Left renal pelvis (tissue), 4 donors: ENCODE measurements at places on chromosomes 3 and 15.

DNA sequence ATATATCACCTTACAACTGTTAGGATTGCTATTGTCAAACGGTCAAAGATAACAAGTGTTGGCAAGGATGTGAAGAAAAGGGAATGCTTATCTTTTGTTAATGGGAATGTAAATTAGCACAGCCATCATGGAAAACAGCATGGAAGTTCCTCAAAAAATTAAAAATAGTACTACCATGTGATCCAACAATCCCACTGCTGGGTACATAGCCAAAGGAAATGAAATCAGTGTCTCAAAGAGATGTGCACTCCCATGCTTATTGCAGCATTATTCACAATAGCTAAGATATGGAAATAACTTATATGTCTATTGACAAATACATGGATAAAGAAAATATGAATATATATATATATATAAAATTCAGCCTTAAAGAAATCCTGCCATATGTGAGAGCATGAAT is 274.6 kb downstream of the EDEM1 start:
- DNase-seq, result no peak

- no peak for DNase-seq
Measured at GRCh38 chr3:62727536-62727935, 147.7 kb downstream of the CADPS start.

DNA sequence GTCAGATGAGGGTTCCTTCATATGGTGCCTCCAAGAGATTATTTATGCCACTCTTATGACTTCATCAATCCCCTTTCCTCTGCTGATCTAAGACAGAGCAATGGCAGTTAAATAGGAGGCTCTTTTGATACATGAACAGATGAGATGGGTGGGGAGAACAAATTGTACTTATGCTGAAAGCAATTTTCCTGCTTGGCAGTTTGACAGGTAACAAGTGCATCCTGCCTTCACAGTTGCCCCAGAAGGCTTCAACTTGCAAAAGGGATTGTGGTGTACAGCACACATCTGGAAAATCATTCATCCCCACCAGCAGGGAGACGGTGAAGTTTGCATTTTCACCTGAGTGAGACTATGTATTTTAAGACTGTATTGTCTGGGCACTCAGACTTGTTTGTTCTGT is 27.3 kb downstream of the ENTPD3 start:
- no peak for DNase-seq

GRCh38 chr15:63218100-63218808 is 28.8 kb downstream of the RAB8B start:
- no peak for DNase-seq

- no peak for DNase-seq
Measured at GRCh38 chr3:178584722-178585380, 48.6 kb downstream of the KCNMB2 start.

- no peak for DNase-seq
Measured at GRCh38 chr15:93036951-93037819, 51.8 kb downstream of the RGMA start.

DNA sequence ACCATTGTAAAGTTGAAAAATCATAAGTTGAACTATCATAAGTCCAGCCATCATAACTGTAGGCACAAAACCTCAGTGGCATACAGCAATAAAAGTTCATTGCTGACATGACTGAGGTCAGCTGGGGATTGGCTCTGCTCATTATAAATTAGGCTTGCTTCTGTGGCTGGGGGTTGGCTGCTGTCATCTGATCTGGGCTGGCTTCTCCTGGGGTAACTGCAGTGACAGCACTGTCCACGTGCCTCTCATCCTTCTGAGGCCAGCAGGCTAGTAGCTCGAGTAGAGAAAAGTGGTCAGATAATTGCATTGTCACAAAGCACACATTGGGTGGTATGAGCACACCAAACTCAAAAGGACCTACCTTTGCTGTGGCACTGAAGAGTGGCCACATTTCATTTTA is 31.3 kb downstream of the CMTM7 start:
- DNase-seq, result no peak

DNA sequence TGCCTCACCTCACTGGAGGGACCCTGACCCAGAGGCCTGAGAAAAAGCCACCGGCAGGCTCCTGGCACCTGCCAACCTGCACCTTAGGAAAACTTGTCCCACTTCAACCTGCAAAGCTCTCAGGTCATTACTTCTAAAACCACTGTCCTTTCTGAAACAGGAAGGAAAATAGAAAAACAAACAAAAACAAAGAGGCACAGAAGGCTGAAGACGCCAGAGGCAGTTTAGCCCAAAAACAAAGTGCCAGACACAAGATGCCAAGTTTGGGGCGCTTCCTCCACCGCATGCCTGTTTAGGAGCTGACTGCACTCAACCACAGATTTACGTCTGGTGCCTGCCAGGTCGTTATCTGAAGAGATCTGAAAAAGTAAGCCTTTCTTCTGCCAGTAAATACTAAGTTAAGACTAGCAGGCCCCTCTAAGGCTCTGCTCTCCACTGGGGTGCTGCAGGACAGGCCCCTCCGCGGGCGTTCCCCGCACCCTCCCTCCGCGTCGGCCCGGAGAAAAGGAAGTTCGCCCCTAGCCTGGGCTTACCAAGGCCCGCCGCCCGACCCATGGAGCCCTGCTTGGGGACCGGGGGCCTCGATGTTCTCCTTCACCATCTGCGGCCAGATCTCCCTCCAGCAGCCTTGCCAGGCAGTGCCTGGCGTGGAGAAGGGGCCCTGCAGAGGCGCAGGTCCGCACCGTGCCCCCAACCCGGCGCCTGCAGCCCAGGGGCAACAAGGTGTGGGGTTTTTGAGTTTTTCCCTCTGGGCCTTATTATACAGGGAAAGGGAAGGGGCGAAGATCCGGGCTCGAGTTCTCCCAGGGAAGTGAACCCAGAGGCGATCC is 1.3 kb downstream of the GOLGA8A start:
- DNase-seq, result no peak

DNA sequence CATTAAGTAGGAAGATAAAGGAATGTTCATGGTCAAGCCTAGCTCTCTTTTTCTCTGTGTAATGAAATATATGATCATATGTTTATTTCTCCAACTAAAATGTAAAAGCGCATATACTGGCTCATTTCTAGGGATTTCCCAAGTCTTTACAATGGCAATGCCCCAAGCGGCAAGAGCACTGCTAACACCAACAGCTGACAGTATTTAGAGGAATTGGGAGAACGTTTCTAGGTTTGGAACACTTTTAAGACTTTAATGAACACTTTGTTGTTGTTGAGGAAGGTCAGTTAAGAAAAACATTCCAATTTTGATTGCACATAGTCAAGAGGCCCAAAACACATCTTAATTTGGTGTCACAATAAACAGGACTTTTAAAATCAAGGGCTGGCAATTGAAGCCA is 132.7 kb downstream of the ATP8B4 start:
- DNase-seq, result no peak

DNA sequence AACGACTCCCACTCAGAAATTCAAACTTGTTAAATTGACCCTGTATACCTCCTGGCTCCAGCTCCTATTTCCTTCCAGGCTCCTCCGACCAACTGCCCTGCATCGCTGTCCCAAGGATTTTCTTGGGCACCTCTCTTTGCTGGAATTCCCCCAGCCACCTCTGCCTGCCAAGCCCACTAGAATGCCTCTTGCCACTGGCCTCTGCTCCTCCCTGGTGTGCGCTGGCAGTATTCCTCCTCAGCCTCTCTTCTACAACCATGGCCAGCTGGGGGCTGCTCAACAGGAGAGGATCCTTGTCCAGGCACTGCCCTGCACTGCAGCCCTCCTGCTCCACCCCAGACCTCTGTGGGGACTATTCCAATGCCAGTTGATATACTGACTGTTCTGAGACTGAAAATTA is 7.4 kb downstream of the WNT7A start:
- DNase-seq, result no peak

- DNase-seq, result peak; percentile 47
Measured at GRCh38 chr3:59185591-59186369, 136.0 kb upstream of the CFAP20DC start.

- DNase-seq, result no peak
Measured at GRCh38 chr15:59622289-59622688, 10.7 kb downstream of the GCNT3 start.

GRCh38 chr15:94135486-94136147 is 95.7 kb upstream of the MCTP2 start:
- no peak for DNase-seq

DNA sequence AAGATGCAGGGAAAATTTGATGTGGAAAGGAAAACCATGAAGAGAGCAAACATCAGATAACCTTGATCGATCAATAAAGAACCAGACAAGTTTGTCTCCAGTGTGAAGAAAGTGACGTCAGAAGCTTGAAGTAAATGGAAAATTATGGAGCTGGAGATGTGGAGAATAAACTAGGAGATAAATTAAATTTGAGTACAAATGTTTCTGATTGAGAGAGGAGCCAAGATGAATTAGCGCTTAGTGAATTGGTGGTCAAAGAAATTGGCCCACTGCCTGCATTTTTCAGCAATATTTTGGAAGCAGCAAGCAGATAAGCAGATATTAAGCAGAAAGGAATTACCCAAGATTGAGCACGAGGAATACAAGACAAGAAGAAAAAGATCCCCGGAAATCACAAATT is 567.3 kb upstream of the ZNF385D start:
- DNase-seq, result no peak

DNA sequence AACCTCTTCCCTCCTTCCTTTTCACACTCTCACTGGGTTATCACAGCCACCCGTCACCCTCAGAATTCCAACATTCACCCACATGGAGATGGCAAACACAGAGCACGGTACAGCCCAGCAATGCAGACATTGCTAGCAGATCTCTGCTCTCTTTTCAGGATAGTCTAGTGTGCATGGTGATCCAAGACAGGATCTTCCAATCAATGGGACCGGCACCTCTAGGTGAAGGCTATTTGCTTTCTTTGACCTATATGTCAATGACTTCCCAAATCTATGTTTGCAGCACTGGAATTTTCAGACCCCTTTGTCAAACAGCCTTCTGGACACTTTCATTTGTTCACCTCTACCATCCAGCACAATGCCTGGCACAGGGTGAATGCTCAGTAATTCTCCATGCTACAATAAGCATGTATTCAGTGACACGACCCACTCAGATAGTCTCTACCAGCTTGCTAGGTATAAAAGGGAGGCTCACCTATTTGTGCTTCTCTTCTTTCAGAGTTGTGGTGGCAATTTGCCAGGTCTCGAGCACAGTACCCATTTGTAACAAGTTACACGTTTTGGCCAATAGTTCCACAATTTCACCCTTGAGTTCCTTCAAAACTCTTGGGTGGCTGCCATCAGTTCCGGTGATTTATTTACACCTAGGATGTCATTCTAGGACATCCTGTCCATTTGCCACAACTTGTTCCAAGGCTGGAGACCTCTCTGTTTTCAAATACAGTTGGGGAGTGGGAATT is 279.1 kb upstream of the ICE2 start:
- no peak for DNase-seq
